ENCODE measurements at places on chromosomes 12 and 14.

DNA sequence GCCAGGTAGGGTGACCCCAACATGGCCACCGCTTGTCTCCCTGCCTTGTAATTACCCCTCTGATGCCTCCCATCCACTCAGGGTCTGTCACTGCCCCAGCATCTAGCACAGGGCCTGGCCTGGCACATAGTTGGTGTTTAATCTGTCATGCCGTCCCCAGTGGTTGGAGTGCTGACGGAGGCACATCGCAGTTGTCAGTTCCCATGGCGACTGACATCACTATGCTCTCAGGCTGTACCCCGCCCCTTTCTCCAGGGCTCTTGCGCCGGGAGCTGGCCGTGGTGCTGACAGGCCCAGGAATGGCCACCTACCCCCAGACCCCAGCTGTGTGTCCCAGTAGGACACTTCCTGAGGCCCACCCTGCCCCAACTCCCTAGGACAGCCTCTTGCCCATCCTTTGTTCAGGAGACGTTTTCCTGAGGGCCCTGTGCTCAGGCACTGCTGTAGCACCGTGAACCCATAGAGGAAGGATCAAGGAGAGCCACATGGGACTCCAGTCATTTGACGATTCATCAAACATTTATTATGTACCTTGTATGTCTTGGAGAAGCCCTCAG lies 23.0 kb downstream of the FAM222A start:
- DNase-seq = no peak

- no peak for DNase-seq
These were observed 371 bp upstream of the REM2 start for GRCh38 chr14:22882529-22883172.

DNA sequence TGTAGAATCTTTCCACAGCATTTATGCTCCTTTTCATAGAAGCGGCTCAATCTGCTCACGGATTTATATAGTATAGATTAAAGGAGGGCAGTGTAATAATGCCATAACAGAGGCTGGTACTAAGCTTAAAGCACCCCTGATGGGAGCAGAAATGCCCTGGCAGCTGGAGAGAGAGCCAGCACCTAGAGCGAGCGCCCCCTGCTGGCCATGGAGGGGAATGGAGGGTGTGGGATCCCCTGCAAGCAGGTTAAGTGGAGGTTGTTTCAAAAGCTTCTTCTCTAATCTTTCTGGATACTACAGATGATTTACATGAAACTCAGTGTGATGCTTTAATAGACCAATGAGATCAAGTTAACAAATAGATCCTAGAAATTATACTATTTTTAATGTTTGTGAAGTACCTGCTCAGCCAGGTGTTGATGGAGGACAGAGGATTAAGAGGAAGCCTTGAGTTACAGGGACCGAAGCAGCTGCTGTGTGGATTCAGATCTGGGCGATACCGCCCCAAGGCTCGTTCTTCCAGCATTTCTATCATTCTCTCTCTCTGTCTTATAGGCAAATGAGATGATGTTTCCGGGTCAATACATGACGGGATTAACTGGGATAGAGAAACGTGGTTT lies 1519.3 kb upstream of the TMEM132C start:
- DNase-seq = peak; percentile 34

DNA sequence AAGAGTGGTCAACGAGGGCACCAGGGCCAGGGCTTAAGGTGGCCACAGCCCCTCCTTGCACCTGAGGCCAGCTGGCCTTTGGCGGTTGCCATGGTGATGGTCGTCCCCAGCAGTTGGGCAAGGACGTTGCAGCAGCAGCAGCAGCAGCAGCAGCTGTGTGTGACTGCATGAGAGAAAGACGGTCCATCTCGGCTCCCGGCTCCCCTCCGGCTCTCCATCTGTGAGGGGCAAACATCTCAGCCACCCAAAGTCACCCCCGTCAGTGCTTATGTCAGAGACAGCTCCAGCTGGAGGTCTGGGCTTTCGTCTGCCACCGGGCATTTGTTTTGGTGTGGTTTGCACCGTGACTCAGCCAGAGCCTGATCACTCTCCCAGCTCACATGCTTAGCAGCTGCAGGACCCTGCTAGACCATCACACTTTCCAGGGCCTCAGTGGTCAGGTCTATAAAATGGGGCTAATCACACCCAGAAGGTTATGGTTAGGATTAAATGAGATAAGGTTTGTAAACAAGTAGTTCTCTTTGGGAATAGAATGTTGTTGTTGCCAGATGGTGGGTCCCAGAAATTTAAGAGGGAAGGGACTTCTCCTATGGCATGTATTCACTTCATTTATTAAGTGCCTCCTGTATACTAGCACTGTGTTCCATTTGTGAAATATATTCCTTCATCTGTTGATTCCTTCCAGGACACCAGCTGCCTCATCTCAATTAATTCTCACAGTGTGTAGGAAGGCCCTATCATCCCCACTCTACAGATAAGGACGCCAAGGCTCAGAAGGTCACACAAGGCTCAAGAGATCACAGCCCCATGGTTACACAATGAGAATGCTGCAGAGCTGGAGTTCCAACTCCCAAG lies 212.6 kb upstream of the LHX5 start:
- DNase-seq = no peak

- no peak for DNase-seq
These were observed 24.1 kb downstream of the OR6S1 start for GRCh38 chr14:20617138-20618003.

- no peak for DNase-seq
These were observed 105.7 kb upstream of the C14orf180 start for GRCh38 chr14:104473649-104474494.

GRCh38 chr14:69572030-69572840 lies 2.4 kb downstream of the CCDC177 start:
- peak; percentile 32 for DNase-seq

DNA sequence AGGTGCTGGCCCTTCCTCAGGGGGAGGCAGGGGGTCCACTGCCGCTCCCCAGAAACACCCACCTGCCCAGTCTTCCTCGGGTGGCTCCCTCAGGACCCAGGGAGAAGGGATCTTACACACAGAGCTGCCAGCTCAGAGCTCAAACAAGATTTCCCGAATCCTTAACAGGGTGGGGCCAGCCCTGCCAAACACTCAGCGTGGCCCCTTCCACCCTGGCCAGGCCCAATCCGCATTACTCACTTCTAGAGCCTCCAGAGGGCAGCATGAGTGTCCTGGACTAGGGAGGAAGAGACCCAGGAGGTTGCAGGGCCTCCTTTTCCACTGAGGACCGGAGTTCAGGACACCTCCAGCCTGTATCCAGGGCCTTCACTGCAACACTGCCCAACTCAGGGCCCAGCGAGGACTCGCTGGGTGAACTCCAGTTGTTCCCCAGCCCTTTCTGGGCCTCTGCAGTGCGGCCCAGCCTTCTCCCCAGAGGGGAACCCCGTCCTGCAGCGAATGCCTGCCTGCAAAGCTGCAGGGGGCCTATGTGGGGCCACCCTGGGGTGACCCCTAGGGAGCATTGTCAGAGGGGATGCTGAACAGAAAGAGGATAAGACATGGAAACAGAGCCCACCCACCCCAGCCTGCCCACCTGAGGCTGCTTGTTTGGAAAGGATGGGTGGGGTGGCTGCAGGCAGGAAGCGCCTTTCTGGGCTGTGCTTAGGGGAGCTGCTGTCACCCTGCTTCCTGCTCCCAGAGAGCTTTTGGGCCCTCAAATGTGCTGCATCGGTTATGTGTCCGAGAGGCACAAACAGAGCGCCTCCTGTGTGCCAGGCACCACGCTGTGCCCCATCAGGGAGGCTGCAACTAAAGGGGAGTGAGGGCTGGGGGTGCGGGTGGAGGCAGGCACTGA lies 43.8 kb downstream of the CCNK start:
- no peak for DNase-seq

DNA sequence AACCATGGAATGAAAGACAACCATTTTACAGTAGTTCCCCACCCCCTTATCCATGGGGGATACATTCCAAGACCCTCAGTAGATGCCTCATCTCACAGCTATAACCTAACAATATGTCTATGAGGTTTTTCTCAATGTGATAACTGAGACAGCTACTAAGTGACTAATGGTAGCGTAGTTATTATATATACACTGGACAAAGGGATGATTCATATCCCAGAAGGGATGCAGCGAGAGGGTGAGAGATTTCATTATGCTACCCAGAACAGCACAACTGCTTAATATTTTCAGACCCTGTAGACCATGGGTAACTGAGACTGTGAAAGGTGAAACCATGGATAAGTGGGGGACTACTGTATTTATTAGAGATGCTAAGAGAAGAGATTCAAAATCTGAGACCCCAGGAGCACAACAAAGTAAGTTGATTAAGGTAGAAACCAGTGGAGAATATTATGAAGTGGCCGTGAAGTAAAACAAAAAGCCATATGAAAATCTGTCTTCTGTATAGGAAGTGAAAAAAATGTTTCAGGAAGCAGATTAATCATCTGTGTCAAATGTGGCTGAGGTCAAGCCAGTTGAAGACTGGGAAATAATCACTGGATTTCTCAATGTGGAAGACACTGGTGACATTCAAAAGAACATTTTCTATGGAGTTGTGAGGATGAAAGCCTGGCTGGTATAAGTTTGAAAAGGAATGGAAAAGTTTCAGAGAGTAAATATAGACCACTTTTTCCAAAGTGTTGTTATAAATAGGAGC lies 77.2 kb downstream of the RPL10L start:
- no peak for DNase-seq

GRCh38 chr12:62434494-62435302 lies 31.9 kb upstream of the MON2 start:
- DNase-seq = peak; percentile 20

GRCh38 chr14:83289390-83289789 lies 1755.7 kb upstream of the SEL1L start:
- no peak for DNase-seq

DNA sequence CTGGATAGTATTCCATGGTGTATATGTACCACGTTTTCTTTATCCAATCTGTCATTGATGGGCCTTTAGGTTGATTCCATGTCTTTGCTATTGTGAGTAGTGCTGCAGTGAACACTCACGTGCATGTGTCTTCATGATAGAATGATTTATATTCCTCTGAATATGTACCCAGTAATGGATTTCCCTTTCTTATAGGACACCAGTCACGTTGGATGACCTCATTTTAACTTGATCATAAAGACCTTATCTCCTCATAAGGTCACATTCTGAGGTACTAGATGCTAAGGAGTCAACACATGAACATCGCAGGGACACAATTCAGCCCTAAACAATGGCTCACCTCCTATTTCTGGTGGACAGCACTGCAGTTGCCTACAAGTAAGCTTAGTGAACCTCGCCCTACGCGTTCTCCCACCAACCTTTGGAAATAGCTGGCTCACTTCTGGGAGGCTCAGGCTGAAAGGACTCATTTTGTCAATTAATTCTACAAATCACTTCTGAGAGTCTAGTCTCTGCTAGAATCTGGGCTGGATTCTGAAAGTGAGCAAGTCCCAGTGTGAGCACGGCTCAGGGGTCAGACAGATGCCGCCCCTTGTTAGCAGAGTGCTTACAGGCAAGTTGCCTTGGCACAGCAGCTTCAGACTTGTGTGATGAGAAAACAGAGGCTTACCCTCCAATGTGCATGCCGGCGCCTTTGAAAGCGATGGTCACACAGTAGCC lies 183.8 kb upstream of the GSC start:
- no peak for DNase-seq

- no peak for DNase-seq
These were observed 1.1 kb downstream of the CD63 start for GRCh38 chr12:55727643-55728185.

DNA sequence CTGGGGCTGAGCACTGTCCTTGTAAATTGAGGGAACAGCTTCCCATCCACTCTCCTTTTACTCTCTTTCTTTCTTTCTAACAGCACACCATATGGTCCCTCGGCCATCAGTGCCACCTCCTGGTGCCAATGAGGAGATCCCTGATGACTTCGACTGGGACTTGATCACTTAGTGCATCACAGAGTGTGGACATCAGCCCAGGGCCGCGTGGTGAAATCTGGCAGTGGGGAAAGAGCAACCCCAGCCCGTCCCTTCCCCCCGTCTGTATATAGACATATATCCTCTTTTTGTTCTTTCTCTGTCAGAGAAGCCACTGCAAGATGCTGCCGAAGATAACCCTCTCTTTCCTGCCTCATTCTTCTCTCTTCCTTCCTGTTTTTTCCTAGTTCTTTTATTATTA lies 13.5 kb downstream of the C3AR1 start:
- no peak for DNase-seq

DNA sequence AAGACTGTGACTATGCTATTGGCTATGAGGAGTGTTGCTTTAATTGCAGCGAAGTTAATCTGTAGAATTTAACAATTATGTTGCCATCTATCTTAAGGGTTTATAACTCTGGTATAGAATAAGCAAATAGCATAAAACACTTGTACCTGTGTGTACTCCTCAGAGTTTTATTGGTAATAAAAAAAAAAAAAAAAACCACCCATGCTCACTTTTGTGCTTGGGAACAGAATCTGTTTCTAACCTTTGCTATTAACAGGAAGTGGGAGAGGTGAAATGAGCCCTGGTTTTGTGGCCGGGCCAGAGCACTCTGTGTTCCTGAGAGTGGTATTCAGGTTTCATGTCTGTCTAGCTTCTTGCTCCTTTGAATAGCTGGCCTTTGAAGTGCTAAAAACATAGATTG lies 53.1 kb downstream of the PDE3A start:
- no peak for DNase-seq

DNA sequence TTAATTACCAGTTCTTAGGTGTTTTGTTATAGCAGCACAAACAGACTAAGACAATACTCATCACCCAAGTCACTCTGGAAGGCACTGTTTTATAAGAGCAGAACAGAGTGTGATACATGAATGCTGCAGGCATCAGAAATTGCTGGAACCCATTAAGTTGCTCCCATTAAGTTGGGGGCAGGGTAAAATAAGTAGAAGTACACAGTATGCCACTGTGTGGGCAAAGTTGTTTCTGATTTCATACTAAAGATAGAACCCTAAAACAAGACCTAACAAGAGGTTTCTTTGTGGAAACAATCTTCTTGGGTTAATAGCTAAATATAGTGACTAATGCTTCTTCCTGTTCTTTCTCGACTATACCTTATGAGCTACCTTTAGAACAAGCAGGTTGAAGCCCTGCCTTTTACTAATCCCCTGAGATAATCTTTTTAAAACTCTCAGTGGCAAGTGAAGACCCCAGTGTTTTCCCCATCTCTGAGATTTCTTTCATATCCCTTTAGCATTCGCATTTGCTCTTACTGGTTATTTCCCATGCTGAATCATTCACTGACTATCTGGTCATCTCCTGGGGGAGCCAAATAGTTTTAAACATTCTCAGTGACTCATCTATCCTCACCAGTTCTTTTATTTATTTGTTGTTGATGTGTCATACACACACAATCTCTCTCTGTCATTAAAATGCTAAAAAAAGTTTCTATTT lies 52.3 kb downstream of the SOCS2 start:
- no peak for DNase-seq

- peak; percentile 68 for DNase-seq
These were observed 60.6 kb upstream of the KCNA1 start for GRCh38 chr12:4849115-4849541.

- DNase-seq = no peak
These were observed 158.0 kb downstream of the KCNK10 start for GRCh38 chr14:88164906-88165534.

- DNase-seq = no peak
These were observed 16.6 kb downstream of the SSH1 start for GRCh38 chr12:108840605-108841332.

All from germinal center (tissue), 1 donor.